ENCODE measurements at places on chromosomes 12 and 14.

DNA sequence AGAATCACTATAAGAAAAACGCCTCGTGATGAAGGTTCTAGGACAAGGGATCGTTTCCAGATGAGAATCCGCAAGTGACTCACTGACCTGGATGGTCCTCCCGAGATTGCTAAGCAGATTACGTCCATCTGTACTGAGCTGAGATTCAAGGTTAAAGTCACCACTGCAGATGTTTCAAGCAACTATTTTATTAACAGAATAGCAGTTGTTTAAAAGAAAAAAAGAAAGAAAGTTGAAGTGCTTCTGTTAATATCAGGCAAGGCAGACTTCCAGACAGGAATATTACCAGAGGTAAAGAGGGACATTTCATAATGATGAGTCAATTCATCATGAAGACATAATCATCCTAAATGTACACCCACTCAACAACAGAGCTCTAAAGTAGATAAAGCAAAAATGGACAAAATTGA lies 17.9 kb downstream of the PXN start:
- DNase-seq = no peak

- DNase-seq = no peak
Observed at GRCh38 chr14:52259434-52259833, 8.1 kb upstream of the PTGDR start.

GRCh38 chr12:2460051-2460670 lies 334.6 kb upstream of the FKBP4 start:
- DNase-seq = peak; percentile 98

- peak; percentile 21 for DNase-seq
Observed at GRCh38 chr12:69239922-69240630, 707 bp downstream of the CPSF6 start.

DNA sequence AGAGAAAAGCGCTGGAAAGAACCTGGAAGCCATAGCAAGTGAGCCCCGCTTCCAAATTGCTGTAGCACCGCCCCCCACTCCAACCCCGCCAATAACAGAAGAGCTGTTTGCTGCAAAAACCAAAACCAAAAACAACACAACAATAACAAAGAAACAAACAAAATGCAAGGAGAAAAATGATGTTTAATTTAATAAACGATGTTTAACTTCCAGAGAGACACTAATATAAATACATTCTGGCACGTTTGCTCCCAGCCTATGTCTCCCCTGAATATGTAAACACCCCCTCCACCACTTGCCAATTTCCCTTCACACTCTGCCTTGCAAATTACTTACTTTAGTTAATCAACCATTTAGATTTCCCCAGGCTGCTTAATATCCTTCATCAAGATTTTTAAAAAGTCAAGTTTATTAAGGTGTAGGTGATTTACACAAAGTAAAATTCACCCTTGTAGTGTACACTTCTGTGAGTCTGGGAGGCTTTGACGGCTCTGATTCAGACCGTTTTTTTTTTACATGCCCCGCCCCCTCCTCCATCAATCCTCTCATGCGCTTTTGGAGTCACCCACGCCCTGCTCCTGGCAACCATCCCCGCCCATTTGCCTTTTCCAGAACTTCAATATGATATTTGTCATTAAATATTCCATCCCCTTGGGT lies 482 bp upstream of the IFI27L2 start:
- peak; percentile 76 for DNase-seq

DNA sequence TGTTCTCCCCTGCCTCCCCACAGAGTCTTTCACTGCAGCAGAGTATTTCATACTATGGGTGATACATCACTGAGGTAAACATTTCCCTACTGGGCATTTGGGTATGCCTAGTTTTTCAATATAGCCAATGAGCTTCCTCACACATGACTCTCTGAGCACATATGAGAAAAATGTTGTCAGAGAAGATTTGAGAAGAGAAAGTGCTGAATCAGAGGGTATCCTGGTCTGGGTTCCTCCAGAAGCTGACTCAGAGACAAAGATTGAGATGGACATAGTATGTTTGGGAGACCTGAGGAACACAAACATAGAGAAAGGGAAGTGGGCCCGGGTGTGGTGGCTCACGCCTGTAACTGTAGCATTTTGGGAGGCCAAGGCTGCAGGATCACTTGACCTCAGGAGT lies 12.6 kb downstream of the SLC8B1 start:
- DNase-seq = no peak

DNA sequence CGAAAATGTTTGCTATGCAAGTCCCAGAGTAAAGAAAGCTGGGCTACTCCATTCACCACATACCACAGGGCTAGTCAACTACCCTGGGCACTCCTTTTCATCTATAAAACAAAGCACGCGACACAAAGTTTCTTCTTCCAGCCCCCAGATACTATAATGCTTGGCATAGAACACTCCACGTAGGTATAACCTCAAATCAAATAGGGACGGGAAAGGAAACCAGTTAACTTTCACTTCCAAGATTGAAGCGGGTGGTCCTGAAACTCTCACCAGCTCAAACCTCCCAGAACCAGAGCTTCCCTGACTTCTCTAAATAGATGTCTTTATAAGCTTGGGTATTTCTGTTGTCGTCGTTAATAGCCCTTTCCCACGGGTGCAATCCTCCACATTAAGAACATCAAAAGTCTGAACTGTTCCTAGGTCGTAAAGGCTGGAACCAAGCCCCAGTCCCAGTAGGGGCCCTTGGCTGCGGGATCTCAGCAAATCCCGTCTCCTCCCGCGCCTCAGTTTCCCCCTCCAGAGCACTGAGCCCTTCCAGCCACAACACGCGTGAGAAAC lies 647 bp downstream of the LGMN start:
- DNase-seq = peak; percentile 45

DNA sequence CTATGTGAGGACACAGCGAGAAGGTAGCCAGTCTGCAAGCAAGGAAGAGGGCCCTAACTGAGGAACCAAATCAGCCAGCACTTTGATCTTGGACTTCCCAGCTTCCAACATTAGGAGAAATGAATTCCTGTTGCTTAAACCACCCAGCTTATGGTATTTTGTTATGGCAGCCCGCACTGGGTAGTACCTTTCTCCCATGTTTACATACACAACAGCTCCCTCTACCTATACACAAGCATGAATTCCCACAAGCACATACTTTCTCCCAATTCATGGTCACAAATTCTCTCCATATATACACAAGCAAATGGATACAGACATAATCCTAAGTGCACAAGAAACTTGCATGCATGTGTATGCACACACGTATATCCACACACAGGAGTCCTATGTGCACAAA lies 7.4 kb downstream of the ITGB7 start:
- DNase-seq = no peak

GRCh38 chr12:66103016-66103913 lies 27.3 kb downstream of the LLPH start:
- DNase-seq = no peak

DNA sequence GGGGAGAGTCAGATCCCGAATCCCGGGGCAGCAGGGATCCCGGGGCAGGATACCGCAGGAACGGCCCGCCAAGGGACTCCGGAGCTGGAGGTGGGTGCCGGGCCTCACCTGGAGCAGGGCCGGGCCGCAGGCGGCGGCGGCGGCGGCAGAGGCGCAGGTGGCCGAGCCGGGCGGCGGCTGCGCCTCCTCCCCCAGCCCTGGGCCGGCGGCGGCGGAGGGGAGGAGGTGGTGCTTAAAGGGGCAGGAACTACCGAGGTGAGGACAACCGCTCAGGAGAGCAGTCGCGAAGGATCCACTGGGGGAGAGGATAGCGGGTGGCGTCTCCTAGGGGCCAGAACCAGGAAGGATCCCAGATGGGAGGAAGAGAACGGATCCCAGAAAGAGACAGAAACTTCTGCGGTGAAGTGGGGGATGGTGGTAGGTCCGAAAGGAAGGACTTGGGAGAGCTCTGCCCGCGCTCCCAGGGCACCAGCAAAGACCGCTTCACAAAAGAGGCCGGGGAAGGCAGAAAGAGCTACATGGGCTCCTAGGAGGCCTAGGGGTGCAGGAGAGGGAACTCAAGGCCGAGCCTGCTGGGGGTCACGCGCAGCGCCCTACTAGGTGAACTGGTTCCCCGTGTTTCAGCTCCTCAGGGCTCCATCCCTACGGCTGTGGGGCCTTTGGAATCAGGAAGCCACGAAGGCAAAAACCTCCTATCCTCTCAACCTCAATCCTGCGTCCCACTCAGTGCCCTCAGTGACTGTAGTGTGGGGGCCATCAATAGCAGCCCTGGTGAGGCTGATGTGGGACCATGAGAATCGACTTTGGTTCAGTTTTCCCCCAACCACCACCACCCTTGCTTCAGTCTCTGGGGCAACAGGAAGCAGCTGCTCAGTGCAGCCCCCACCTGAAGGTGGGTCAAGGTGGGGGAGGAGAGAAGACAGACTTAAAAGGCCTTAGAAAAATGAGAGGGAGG lies 5.0 kb upstream of the BAZ2A start:
- peak; percentile 23 for DNase-seq

DNA sequence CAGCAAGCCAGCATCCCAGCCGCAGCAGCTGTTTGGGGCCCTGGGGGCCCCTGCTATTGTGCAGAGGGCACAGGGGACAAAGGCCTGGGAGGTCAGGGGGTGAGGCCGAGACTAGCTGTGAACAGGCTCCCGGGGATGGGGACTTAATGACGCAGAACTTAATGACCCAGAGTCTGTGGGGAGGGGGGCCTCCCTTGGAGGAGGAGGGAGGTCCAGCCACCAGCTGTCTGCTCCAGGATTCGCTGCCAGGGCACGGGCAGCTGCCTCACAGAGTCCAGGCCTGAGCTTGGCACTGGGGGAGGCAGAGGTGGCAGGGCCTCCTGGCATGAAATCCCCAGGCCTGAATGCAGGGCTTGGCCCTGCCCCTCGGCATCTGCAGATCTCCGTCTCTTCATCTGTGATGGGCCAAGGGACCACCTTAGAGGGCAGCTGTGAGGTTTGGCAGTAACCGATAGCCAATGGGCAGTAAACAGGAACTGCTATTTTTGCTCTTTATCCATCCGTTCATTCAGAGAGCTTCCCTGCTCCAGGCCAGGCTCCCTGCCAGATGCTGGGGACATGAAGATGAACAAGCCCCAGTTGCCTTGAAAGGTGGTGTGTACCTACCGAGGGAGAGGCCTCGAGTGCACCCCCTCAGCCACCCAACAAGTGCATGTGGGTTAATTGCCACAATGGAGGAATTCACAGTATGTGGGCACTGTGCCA lies 6.7 kb downstream of the FAM222A start:
- DNase-seq = peak; percentile 45

- DNase-seq = no peak
Observed at GRCh38 chr12:18254081-18254480, 7.2 kb upstream of the PIK3C2G start.

- DNase-seq = peak; percentile 69
Observed at GRCh38 chr14:95290871-95291431, 28.8 kb downstream of the CLMN start.

GRCh38 chr12:113449839-113450238 lies 21.8 kb downstream of the LHX5 start:
- DNase-seq = no peak

GRCh38 chr12:78457938-78458337 lies 406.6 kb upstream of the SYT1 start:
- no peak for DNase-seq

- no peak for DNase-seq
Observed at GRCh38 chr12:72510772-72511171, 238.6 kb downstream of the TRHDE start.

- no peak for DNase-seq
Observed at GRCh38 chr14:34465069-34465859, 3.2 kb upstream of the SPTSSA start.

DNA sequence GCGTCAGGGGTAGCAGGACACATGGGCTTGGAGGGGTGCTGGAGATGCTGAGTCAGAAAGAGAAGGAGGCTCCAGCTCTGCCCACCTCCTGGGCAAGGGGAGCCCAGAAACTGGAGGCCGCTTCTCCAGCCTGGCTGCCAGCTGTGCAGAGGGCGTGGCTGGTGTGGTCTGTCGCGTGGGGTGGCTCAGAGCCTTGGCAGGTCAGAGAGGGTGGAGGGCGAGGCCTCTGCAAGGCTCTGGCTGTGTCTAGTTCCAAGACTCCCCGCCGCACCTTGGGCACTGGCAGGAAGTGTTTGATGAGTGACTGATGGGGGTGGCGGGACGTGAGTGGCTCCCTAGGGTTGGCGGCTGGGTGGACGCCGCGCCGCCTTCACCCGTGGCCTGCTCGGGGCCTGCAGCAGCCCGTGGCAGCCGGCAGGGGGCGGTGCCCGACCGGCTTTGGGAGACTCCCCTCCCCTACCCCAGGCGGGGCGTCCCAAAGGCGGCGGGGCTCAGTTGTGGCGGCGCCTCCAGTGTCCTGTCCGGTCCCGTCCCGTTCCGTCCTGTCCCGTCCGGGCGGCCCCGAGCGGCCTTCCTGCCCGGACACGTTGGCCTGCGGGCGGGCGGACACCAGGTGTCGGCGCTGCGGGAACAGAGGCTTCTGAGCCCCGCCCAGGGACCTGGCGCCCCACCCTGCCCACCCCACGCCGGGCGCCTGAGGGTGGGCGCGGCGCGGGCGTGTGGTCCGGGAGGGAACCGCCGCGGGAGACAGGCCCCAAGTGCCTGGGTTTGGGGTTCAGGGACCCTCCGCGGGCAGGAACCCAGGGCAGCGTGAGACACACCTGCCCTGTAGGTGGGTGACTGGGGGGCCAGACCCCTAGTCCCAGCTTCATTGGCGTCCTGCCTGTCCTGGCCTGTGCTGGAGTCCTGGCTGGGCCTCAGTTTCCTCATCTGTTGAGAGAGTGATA lies 39.7 kb downstream of the KRT80 start:
- no peak for DNase-seq

GRCh38 chr14:49991491-49991890 lies 98.6 kb downstream of the ARF6 start:
- no peak for DNase-seq

GRCh38 chr14:44453433-44454171 lies 53.5 kb downstream of the FSCB start:
- DNase-seq = no peak

- peak; percentile 31 for DNase-seq
Observed at GRCh38 chr12:47021298-47021697, 58.1 kb upstream of the PCED1B start.

GRCh38 chr12:114750917-114751316 lies 66.9 kb upstream of the TBX3 start:
- DNase-seq = no peak

- DNase-seq = no peak
Observed at GRCh38 chr12:50234347-50234746, 49.0 kb downstream of the LIMA1 start.

DNA sequence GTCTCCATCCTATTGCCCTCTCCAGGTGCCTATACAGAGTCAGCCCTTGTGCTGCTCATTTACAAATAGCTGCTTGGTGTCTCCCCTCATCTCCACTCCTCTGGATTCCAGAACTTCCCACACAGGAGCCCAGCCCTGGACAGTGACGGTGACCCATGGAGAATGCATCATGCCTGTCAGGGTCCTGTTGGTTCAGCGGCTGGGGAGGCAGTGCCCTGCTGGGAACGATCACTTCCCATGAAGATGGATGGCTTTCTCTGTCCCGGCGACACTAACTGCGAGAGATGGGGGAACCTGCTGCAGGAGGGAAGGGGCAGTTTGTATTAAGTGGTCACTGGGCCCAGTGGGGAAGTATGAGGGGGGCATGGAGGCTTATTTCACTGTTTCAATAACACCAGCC lies 395.0 kb upstream of the TBX3 start:
- DNase-seq = no peak

DNA sequence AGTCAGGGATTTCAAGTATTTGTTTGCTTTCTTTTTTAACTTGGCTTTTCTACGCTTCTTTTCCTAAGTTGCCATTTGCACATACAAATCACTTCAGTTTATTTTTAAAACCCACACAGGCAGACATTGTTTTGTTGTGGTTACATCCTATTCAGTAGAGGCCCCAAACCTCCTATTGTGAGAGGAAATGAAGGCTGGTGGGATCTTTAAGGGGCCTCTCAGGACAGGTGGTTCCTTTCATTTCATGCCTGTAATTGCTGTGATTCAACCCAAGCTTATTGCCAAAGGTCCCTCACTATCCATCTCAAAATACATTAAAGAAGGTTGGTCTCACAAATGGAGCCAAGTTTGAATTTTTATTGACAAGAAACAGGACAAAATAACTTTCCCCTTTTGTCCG lies 257.1 kb downstream of the ADAMTS20 start:
- DNase-seq = no peak

Data from DMS79 treated with DMSO at 0.1 percent for 48 hours (cell line).